ENCODE measurements at places on chromosomes 7 and 10.

GRCh38 chr7:8991159-8991558, 557.8 kb downstream of the NXPH1 start:
- DNase-seq, result no peak

GRCh38 chr10:5628451-5629302, 37.7 kb downstream of the ASB13 start:
- no peak for DNase-seq

GRCh38 chr7:155702616-155703015, 58.2 kb downstream of the RBM33 start:
- DNase-seq, result no peak

DNA sequence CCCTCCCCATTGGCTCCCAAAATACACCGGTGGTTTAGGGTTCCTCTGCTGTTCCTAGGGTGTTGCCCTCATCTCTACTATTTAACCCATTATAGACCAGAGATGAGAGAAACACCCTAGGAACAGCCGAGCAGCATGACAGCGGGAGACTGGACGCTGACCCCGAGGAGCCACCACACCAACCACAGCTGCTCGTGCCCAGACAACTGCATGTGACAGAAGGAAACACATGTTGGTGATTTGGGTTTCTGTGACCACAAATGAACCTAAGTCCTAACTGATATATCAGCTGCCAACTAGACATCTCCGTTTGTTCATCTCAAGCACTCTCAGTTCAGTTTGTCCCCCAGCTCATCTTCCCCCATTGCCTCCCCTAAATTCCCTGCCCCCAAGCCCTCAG, 13.4 kb downstream of the CFAP43 start:
- no peak for DNase-seq

GRCh38 chr10:94239696-94240095, 123.0 kb downstream of the NOC3L start:
- no peak for DNase-seq

GRCh38 chr7:110170841-110171240, 920.1 kb upstream of the LRRN3 start:
- no peak for DNase-seq

GRCh38 chr7:71171476-71171875, 39.5 kb downstream of the GALNT17 start:
- DNase-seq, result no peak

DNA sequence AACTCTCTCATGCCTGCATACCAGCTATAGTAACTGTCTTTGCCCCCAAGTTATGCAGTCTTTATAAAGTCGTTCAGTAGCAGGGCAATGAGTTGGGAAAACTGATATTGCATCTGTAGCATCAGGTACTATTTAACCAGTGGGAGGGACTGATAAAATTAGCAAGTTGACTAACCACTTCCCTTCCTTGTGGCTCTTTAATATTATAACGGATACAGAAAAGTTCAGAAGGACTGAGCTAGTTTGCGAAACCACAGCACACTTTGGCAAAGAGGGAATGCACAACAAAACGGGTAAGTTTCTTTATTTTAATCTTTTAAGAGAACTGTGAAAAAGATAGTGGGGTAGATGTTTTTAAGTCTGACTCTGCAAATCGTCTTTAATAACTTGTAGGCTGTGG, 205.3 kb upstream of the HDAC9 start:
- no peak for DNase-seq

GRCh38 chr10:64096941-64097340, 575.7 kb downstream of the REEP3 start:
- DNase-seq, result no peak

All from hematopoietic multipotent progenitor cell treated with erythropoietin and hydrocortisone succinate and interleukin-3 and kit ligand, for 15 days (in vitro differentiated cells).